NB4 (cell line): ENCODE measurements at places on chromosomes 1 and 21.
A peak's percentile ranks its signal among the peaks of the same experiment; 100 is the strongest.

DNA sequence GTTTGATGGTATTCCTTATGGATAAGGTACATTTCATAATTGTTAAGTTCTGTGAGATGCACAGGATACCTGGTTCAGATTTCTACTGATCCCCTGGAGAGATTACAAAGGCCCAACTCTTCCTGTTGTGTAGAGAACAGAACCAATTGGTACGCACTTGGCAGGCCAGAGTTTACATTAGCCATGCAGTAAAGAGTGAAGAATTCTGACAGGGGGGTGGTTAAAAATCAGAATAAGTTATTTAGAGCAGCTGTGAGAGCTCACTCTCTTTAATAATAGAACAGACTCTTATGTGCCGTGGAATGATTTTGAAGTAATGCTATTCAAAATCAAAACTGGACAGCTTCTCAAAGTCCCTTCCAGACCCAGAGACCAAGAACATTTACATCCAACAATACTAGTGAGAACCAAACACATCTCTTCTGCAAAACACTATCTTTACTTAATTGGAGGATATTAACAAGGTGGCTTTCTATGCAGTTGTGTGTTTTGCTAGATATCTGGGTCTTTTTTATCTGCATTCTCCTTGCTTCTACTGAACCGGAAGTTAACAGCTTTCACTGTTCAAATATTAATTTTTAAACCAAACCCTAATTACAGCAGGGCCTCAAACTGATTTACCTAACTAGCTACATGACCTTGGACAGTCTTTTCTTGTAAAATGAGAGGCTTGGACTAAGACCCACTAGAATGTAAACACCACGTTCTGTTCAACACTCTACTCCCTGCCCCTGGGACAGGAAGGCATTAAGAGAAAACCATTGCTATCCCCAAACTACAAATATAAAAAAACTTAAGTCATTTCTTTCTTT, 4.0 kb downstream of the USP24 start:
- DNase-seq: no peak

- DNase-seq: peak; percentile 75
Measured at GRCh38 chr1:151993084-151993733, 450 bp downstream of the S100A10 start.

DNA sequence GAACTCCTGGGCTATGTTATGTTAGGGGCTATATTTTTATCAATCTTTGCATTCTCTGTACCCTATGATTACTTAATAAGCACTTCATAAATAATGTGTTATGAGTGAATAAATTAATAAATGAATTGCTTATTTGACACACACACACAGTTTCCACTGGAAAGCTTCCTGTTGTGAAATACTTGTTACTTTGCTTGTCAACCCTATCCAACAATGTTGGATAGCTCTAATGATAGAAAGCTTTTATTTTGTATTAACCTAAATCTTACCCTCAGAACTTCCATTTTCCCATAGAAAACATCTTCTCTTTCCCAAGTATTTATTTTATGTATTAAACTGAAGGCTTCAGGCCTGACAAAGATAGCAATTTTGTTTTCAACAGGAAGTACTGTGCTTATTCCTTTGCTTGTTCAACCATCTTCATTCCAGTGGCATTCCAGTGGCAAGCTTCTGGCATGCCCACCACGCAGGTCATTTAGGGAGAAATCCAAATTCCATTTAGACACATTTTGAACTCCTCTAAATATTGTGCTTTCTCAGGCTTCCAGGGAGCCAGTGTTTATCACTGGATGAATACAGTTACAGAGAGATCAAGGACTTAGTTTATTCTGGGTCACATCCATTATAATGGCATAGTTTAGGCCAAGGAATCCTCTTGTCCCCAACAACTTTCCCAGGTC, 134.4 kb downstream of the TGFB2 start:
- no peak for DNase-seq

DNA sequence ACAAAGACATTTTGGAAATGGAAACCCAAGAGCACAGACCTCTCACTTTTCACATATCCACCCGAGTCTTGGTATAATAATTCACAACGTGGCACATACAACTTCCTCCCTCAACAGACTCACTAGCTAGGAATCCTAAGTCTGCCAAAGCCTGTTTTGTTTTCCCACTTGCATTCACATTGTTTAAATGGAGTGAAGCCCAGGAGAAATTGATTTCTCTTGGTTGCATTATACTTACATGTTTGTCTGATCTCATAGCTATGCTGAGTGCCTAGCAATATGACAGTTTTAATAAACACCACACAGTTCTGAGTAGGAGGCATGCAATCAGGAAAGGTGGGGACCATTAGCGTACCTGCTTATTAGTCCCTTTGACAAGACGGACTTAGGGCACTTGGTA, 348.6 kb upstream of the ADGRL4 start:
- no peak for DNase-seq

DNA sequence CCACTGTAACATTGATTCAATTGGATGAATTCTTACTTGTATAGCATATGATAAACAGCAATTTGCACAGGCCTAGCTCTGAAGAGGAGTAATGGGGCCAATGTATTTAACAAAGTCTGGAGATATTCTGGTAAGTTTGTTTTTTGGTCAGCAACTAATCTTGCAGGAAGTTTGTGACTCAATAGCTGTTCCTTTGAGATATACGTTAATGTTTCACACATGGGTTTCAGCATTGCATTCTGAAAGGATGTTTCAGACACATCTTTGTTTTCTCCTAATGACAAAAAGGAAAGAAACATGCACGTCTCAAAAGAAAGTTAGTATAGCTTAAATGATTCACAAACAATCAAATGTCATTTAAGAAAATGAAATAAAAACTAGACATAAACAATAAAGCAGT, 49.0 kb downstream of the LTN1 start:
- no peak for DNase-seq
